C1 segment of cervical spinal cord (tissue), 14 donors: ENCODE measurements at places on chromosomes 5 and 9.

- no peak for DNase-seq
Observed at GRCh38 chr9:136544964-136545691, 720 bp downstream of the NOTCH1 start.

DNA sequence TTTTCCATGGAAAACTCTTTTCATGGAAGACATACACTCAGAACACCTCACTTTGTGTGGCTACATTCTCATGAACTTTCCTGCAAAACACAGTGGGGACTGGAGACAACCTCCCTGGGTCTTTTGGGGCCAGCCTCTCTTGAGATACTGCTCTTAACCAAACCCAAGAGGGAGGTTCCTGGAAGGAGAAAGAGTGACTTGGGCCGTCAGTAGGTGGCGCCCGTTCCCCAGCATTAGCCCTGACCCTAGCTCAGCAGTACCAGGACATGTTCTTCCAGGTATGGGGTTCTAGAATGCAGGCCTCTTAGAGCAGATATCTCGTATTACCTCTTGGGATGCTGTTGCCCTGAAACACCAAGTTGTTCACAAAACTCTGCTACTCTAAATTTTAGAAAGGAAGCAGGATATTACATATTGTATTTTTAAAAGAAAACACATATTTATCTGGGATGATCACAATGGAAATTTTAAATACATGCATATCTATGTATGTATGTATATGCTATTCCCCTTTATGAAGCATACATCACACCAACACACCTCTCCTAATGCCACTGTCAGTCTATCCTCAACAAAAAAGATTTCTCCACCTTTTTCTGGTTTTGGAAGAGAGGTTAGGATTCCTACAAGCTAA, 15.8 kb upstream of the GLIS3 start:
- peak; percentile 21 for DNase-seq

DNA sequence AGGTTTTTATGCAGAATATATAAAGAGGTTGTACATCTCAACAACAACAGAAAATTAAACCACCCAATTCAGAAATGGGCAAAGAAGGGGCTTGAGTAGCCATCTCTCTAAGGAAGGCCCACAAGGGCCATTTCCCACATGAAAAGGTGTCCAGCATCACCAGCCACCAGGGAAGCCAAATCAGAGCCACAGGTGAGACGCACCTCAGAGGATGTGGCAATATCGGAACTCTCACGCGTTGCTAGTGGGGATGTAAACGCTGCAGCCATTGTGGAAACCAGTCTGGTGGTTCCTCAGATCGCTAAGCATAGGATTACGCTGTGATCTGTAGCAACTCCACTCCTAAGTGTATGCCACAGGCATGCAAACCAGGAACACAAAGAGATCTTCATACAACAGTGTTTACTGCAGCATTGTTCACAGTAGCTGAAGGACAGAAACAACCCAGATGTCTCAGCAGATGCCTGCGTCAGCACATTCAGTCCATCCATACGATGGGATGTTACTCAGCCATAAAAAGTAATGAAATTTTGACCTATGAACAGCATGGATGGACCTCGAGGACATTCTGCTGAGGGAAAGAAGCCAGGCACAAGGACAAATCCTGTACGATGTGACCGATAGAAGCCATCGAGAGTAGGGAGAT, 84.3 kb upstream of the CACNA1B start:
- no peak for DNase-seq

- DNase-seq, result no peak
Observed at GRCh38 chr5:147451193-147451592, 58.7 kb downstream of the DPYSL3 start.

DNA sequence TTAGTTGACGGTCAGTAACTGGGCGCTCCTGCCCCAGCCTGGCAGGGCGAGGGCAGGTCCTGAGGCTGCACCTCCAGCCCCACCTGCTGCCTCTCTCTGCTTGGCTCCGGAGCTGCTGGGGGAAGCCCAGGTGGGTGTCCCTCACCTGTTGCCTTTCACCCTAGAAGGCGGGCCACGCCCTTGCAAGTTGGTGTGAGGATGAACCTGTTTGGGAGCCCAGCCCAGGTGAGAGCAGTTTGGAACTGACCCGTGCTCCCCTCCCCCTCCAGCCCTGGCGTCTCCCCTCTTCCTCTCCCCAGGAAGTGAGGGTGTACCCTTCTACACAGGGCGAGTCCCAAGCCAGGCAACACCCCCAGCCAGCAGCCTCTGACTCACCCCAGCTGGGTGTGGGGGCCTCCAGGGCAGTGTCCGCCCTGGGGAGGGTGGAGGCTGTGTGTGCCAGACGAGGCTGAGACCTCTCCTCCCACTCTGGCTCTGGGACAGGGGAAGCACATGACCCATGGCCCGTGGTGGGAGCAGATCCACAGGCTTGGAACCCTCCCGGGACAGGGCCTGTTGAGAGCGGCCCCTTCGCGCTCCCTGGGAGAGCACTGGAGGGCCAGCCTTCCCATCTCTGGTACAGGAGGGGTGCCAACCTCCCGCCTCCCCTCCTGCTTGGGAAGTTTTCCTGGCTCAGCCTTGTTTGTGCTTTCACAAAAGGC, 10.4 kb downstream of the LRRC8A start:
- peak; percentile 84 for DNase-seq

DNA sequence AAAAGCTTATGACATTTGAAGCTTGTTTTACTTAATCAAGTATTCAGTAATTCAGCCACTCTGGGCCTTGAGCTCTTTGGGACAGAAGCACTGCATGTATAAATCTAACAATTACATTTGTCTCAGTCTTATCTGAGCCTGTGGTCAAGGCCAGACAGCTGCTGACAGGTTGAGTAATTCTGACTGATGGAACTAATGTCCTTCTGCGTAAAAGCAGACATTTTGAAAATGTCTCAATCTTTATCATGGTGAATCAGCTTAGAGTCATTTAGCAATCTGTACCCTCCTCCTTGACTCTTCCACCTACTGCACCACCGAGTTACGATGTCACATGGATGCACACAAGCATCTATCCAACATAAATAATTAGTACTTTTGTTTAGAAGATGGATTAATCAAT, 400.0 kb downstream of the ARRDC3 start:
- no peak for DNase-seq

DNA sequence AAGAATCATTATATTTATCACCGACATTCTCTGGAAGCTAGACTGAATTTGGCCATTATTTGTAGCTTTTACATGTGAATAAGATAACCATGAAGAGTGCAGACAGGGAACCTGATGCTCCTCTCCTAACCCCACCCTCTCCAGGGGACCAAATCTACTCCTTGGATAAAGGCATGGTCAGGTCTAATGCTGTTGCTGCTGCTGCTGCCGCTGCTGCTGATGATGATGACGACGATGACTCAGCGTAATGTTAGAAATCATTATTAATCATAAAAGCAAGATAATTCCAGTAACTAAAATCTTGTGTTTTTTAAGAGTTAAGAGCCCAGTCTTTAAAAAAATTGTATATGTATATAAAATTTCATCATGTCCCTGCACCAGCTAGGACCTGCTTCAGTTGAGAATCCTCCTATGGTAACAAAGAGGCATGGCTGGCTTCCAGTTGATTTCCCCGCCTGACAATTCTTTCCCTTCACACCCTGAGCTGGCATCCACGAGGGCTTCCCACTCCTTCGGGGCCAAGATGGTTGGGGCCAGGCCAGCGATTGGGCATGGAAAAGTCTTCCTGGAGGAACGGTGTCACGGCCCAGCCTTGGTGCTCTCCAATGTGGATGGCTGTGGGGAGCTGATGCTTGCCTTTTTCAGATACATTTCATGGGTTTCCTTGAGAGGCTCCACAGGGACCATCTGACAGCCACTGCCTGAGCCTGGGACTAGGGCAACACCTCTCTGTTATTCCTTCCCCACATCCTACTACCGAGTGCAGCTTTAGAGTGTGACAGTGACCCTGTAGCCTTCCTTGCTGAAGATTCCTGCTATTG, 400.0 kb downstream of the CTNND2 start:
- DNase-seq, result no peak

DNA sequence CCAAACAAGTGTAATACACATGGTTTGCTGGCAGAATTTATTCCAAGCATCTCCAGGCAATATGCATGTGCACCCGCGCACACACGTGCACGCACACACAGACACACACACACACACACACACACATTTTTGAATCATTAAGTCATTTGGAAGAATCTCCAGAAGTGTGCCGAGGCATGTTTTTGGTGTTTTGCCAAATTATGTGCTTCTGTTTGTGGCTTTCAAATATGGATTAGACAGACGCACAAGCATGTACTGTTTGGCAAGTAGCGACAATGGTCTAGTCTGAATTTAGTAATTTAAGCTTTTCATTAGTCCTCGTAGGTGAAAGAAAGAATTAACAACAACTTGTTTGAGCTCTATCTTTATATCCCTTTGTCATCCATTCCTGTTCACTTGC, 36.7 kb downstream of the NFIB start:
- no peak for DNase-seq

DNA sequence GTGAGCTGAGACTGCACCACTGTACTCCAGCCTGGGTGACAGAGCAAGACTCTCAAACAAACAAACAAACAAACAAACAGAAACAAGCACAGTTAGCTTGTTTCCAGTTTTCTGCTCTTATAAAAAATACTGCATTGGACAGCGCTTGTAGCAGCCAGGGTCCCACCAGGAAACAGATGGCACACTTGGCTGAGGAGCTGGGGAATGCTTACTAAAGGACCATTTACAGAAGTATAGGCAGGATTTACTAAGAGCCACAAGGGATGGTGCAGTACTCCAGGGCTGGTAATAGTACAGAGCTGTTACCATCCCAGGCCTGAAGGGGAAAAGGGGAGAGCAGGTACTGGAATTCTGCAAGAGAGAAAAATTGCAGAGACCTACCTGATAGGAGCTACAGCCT, 5.2 kb upstream of the ANKS6 start:
- DNase-seq, result no peak

GRCh38 chr9:15178631-15179030, 128.4 kb downstream of the TTC39B start:
- no peak for DNase-seq

- no peak for DNase-seq
Observed at GRCh38 chr5:74336297-74336696, 304.2 kb downstream of the ENC1 start.

GRCh38 chr9:98010445-98010844, 27.3 kb downstream of the ANP32B start:
- DNase-seq, result no peak

GRCh38 chr5:143445776-143446175, 42.3 kb upstream of the NR3C1 start:
- no peak for DNase-seq

DNA sequence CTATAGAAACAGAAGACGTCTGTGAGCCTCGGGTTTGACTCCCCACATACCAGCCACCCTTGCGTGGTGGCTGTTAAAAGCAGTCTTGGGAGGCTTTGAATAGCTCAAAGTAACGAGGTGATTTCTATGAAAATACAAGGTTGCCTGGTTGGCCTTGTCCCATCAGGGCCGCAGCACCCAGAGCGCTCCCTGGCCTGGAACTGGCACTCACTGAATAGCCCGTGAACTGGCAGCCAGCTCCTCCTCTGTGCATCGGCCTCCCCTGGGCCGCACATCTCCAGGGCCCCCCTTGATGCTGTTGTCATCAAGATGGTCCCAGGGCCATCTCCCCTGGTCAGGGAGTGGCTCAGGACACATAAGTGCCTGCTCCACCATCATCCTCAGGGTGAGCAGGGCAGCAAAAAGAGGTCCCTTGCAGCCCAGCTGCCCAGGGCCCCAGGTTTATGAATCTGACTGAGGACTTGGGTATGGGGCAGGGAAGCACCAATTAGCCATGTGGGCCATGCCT, 144.6 kb upstream of the PPP1R26 start:
- DNase-seq, result no peak

- DNase-seq, result no peak
Observed at GRCh38 chr9:121839726-121840500, 188.5 kb downstream of the DAB2IP start.

- no peak for DNase-seq
Observed at GRCh38 chr5:151717416-151717815, 30.7 kb upstream of the SPARC start.

- no peak for DNase-seq
Observed at GRCh38 chr5:62578540-62578939, at the start of gene LRRC70. LRRC70 (plus strand) TSS chr5:62578819; CDS start chr5:62579439, 620 bp downstream.

DNA sequence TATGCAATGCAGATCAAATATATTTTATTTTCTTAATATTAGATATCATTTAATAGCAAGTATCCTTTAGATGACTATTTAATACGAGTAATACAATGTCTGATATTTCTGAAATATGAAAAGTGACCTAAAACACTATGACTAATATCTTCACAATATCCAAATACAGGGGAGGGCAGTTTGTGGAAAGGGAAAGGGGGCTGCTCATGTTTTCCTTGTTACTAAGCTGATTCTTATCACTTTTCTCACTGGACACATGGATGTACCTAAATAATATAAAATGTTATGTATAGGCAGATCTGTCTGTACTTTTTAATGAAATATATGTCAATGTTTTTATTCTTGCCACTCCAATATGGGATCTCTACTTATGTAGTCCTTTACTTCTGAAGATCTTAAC, 1879.1 kb upstream of the ACO1 start:
- no peak for DNase-seq

- DNase-seq, result no peak
Observed at GRCh38 chr5:132483661-132484390, 6.7 kb downstream of the IRF1 start.

- DNase-seq, result no peak
Observed at GRCh38 chr5:80122579-80122978, 87.4 kb downstream of the THBS4 start.

DNA sequence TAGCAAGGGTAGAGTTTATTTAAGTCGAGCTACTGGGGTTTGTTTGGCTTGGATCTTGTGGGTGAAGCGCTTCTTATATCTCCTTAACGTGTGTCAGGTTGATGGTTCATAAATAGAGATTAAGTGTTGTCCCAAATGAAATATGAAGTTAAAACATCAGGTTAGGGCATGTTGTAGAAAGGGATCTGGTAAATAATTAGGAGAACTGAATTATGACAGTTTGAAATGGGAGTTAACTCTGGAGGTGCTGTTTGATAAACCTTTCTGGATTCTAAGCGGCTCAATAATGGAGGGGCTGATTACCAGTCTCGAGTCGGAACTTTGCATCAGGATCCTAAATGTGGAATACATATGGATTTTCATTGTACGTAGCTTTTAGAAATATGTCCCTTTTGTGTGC, 717.0 kb upstream of the WWC1 start:
- no peak for DNase-seq

DNA sequence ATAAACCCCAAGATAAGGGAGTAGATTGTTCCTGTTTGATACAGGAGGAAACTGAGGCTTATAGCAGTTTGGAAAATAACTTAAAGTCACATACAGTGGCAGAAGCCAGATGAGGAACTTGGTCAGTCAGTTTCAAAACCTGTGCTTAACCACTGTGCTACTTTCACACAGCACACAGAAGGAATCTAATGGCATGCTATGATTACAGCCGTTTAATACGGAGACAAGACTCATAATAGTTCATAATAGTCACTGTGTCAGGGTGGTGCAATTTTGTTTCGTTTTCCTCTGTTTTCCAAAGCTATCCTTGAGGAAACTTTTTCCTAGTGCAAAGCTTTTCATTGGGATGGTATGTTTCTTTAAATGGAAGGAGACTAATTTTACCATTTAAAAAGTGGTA, 112.3 kb downstream of the GCNT1 start:
- DNase-seq, result no peak

GRCh38 chr9:86488794-86489193, 134.6 kb upstream of the TUT7 start:
- DNase-seq, result no peak
